Kidney epithelial cell (primary cell): ENCODE measurements at places on chromosomes 1 and 21. TPM values are rescaled to one million over a fixed set of nuclear protein-coding genes. Genes with fewer than 3 reads are reported as not detected.
A peak's percentile ranks its signal among the peaks of the same experiment; 100 is the strongest.

- DNase-seq: no peak
Observed at GRCh38 chr1:53143527-53143926, 1.1 kb upstream of the SLC1A7 start.

- DNase-seq: no peak
Observed at GRCh38 chr21:36171741-36172331, 15.2 kb downstream of the DOP1B start.

Gene PGLYRP4
- 0.07 and 0.71 TPM in 2 replicates for total RNA-seq

DNA sequence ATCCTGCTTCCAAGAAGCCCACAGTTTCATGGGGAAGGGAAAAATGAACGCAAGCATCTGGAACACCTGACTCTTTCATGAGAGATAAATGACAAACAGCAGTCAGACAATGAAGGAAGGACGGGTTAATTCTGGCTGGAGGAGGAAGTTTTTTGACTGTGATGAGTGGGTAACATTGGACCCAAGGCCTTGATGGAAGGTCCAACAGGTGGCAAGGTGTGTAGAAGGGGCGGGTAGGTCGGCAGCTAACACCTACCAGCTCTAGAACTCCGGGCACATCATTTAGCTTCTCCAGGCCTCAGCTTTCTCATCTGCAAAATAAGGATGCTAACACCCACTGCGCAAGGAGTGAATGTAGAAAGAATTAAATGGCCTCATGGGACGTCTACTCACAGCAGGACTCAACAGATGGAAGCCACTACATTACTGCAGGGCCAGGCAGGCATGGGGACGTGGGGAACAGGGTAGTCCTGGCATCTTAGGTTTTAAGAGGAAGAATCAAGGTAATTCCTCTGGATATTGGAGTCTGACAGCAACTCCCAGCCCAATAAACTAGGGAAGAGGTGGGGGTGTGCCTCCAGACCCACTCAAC, 12.9 kb downstream of the GLIS1 start:
- no peak for DNase-seq

GRCh38 chr21:45108808-45109781, 34.7 kb downstream of the ADARB1 start:
- no peak for DNase-seq

DNA sequence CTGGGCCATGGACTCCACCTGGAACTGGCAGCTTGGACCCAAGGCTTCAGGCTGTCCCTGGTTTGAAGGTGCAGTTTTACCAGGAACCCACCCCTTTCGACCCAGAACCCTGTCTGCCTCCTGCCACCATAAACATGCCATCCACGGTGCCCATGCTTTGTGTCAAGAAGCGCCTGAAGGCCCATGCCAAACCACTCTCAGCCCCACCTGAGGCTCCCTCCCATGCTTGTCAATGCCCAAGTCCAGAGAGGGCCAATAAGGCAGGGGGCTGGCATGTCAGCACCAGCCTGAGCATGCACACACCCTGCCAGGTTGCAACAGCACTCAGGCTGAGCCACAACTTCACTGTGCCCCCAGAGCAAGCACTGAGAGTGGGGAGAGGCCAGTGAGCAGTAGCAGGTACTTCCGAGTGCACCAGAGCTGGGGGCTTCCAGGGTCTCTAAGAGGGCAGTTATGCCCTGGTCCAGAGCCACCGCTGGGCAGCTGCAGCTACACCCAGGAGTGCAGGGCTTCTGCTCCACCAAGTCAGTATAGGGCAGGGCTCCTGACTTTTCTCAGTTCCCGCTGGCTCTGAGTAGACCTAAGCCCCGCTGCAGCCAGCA, 1256.0 kb downstream of the AMY1C start:
- no peak for DNase-seq

DNA sequence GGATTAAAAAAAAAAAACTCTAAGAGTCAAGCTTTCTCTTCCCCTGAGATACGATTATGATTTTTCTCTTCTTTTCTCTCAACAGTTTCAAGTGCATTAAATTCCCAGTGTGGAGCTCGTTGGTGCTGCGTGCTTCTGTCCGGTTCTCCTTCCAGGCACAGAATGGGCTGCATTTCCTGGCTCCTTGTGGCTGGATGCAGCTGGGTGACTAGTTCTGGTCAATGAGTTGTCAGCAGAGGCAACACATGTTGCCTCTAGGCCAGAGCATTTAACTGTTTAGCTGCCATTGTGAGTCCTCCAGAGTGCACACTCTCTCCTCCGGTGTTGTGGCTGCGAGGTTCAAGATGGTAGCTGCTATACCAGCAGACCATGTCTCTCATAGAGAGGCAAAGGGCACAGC, 312.9 kb downstream of the RRAGC start:
- DNase-seq: no peak

GRCh38 chr1:90835661-90836344, 118.7 kb upstream of the BARHL2 start:
- no peak for DNase-seq

DNA sequence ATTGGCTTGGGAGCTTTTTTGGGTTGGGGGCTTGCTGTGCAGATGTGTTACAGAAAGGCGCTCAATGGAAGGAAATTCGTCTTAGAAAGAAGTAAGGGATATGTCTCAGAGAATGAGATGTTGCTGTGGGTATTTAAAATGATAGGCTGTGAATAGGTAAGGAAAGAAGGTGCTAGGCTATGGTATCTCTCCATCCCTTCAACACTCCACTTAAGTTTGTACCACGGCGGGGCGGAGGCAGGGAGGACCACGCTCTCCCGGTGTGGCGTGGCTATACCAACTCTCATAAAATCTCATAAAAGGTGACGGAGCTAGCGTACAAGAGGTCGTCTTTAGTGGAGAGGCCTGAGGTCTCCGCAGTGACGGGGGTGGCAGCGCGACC, 305 bp upstream of the RPS6KC1 start:
- DNase-seq: no peak

Gene NIBAN1
- 68.5 and 72.8 TPM in 2 replicates for total RNA-seq

DNA sequence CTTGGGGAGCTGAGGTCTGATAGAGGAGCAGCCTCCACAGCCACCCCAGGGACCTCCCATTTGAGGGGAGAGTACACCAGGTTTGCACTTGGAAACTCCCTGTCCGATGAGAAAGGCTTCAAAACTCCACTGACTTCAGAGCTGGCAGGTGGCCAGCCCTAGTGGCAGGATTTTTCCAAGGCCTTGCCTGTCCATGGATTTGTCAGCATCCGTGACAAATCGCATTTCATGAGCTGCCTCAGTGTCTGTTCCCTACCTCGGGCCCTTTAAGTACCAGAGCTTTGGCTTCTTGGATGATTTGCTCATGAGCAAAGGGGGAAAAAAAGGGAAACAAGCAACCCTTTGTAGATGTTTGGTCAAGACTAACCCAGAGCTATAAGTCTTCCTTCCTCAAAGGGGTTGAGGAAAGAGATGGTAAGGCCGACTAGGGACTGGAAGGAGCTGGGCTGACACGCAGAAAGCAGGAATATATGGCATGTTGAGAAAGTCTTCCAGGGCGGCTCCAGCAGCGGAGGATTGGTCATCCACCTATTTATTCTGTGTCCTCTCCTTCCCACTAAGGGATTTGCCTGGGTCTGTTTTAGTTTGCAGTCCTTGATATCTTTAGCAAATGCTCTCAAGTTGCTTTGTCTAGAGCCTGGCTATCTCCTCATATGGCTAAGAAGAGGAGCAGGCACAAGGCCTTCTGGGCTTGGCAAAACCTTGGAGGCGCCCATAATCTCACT, 2.7 kb upstream of the HSPG2 start:
- DNase-seq: peak; percentile 91
